ENCODE measurements at places on chromosomes 5 and 9.
A peak's percentile ranks its signal among the peaks of the same experiment; 100 is the strongest.

DNA sequence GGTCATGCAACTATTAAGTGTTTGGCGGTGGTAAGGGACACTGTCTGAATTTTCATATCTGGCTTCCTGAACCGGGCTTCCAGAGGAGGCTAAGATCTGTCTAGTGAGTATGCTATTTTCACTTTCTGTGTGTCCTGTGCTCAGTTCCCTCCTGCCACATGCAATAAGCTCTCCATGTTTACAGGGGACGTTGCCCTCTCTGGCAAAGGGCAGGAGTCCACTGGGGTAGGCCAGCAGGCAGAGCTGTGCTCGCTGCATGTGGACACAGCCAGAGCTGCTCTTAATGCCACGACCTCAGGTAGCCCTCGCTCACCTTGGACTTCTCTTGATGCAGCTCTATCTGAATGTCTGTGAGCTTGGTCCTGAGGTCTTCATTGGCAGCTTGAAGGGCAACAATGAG lies 111.2 kb downstream of the JAKMIP2 start:
- no peak for DNase-seq

DNA sequence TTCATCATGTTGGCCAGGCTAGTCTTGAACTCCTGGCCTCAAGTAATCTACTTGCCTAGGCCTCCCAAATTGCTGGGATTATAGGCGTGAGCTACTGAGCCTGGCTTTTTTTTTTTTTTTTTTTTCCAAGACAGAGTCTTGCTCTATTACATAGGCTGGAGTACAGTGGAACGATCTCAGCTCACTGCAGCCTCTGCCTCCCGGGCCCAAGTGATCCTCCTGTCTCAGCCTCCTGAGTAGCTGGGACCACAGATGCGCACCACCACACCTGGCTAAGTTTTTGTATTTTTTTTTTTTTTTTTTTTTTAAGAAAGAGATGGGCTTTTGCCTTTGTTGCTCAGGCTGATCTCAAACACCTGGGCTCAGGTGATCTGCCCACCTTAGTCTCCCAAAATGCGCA lies 26.2 kb upstream of the GPR21 start:
- DNase-seq: no peak

DNA sequence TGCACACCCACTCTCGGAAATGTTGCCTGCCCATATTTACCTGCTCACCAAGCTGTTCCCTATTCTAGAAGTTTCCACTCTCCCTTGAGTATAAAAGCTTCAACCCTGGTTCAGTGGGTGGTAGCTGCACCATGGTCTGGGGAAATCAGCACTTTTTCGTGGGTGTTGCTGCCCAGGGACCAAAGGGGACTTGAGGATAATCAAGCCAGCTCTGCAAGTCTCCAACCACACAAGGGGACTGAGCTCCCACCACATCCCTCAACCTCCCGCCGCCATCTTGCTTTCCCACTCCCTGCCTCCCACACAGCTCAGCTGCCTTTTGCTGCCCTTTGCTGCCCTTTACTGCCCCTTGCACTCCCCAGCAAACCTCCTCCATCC lies 210.0 kb downstream of the AUH start:
- no peak for DNase-seq

- DNase-seq: no peak
Measured at GRCh38 chr5:62606878-62607277, 28.3 kb downstream of the LRRC70 start.

DNA sequence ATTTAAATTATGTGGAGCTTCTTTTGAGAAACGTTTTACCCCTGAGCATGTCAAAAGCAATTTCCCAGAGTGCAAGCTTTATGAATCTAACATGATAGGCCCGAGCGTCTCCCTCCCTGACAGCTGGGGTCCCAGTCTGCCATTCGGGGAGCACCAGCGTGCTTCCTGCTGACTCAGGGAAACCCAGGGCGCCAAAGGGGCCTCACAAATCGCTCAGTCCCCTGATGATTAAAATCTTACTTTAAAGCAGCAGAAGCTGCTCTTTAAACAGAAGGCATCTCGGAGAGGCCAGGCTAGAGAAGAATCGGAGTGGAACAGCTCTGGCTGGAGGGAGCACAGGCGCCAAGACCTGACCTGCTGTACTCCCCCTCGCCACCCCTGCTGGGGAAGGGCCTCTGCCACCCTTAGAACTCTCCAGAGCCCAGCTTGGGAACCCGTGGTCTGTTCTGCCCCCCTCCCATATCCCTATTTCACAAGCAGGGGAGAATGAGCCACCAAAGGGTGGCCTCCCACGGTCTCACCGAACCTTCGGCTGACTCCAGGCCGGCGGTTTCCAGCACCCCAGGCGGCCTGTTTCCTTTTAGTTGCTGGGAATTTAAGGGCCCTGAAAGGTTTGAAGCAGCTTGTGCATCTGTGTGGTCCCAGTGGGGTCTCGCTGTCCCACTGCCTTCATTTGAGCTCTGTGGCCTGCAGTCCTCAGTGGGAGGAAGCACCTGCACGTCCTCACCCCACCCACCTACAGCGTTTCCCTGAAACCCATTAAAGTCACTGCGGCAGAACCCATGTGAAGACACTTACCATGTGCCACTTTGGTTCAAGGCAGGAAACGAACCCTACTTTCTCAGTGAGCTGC lies 147.6 kb downstream of the COL23A1 start:
- no peak for DNase-seq

GRCh38 chr9:127739614-127740330 lies 4.7 kb upstream of the TOR2A start:
- no peak for DNase-seq

DNA sequence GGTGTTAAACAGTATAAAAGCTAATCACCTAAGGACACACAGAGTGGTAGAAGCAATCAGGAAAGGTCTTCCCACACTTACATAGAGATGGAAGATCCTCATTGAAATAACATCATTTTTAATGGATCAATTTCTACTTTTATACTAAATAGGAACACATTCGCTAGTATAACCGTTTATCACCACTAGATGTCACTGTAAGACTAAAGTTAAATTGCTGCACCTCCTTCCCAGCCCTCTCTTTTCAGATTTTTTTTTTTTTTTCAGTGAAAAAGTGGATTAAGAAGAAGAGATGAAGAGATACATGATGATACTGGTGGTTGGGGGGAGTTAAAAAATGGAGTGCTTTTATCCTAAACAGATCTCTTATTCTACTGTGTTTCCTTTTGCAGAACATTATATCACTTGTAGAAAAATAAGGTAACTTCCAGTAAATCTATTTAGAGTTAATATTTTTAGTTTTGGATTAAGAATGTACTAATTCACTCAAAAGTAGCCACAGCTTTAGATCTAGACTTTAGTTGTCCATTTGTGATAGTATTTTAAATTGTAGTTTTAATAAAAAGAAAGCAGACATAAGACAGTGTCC lies 116.9 kb upstream of the ARRDC3 start:
- peak; percentile 7 for DNase-seq

DNA sequence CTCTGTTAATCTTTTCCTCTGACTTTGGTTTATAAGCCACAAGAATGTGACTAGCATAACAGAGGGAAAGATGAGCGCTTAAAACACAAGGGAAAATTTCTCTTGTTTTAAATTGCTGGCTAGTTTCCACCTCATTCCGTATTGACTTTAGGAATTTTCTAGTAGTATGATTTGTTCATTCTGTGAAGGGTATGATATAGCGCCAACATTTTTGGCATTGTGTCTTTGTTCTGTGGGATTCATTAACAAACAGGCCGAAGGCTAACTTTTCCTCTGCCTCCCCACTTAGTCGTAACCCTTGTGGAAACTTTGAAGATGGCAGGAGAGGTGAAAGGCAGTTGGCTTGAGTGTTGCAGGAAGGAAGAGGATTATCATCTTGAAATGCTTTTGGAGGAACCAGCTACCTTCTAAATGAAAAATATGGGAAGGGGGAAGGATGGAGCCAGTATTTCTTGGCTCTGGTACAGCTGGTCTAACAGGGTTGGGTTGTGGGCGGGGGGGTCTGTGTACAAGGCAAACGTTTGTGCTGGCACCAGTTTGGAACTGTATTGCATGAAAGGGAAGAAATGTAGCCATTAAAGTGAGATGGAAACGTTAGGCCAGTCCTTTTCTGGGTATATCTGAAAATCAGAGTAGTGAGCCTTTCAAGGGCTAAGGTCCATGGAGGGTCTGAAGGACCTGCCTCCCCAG lies 21.5 kb upstream of the DMRT2 start:
- DNase-seq: no peak

DNA sequence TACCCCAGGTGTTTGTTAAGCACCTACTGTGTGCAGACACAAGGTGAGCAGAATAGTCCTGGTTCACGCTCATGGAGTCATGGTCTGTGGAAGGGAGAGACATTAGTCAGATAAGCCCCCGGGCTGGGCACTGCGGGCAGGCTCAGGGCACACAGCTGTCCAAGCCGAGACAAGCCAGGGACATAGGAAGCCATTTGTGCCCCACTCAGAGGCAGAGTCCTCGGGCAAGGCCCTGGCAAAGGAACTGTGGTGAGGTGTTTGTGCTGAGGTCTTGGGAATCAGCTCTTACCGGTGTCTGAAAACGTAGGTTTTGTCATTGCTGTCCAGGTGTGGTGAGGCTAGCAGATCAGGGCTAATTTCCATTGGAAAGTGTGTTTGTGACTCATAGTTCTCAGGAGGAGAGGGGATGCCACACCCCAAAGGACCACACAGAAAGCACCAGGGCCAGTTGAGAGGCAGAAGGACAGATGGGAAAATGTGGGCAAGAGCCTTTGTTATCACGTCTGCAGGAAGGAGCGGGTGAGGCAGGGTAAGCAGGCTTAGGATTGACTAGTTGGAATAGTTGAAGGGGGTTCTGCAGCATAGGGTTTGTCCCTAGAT lies 46.1 kb upstream of the NEURL1B start:
- no peak for DNase-seq

DNA sequence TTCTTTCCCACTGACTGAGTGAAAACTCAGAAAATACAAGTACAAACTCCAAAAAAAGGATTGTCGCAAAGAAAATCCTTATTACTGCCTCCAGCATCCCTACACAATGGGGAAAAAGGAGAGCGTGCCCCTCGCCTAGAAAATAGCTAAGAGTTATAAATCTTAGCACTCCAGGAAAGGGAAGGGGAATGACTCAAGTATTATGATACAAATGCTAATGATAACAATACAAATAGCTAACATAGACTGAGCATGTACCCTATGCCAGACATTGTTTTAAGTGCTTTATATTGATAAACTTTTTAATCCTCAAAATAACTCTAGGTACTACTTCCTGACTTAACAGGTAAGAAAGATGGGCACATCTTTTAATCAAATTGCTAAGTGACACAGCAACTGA lies 70.8 kb upstream of the VCAN start:
- no peak for DNase-seq

All from CMK (cell line).